Neural crest cell (in vitro differentiated cells): ENCODE measurements at places on chromosomes 3 and 15. TPM values are rescaled to one million over a fixed set of nuclear protein-coding genes. Genes with fewer than 3 reads are reported as not detected.

- H3K27me3 ChIP-seq, result peaks cover 10% of the 10 kb centered on the region
- DNase-seq, result no peak
- H3K4me3 ChIP-seq, result peak overlapping the region; percentile 94
- H3K27ac ChIP-seq, result no peak overlapping the region
These were observed 507 bp upstream of the JMJD7 start for GRCh38 chr15:41827290-41827879.

The TRAT1 gene
- total RNA-seq, result not detected in 2 replicates

The PLIN1 gene
- 0.56 and 0.73 TPM in 2 replicates for total RNA-seq

DNA sequence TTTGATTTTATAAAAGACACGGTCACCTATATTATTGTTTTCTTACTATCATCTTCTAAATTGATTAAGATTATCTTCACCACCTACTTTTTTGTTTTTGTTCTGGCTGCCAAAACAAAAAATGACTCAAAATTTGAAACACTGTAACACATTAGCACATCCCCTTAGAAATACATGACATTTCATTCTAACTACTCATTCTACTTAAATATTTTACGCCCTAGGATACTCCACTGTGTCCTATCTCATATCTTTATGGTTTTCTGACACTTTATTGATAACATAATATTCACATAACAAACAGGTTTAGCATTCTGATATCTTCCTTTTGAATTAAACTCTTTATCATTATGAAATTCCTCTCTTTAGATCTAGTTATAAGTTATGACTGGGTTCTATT is 656.2 kb downstream of the GBE1 start:
- H3K4me3 ChIP-seq, result no peak overlapping the region
- H3K4me1 ChIP-seq, result peaks cover 10% of the 10 kb centered on the region
- no peaks in the 10 kb centered on the region for H3K36me3 ChIP-seq
- no peak for DNase-seq
- no peaks in the 10 kb centered on the region for H3K27me3 ChIP-seq

- DNase-seq, result no peak
- no peaks in the 10 kb centered on the region for H3K4me1 ChIP-seq
- H3K4me3 ChIP-seq, result no peak overlapping the region
- peaks cover 18% of the 10 kb centered on the region for H3K36me3 ChIP-seq
These were observed 74.8 kb downstream of the DNASE1L3 start for GRCh38 chr3:58135712-58136543.

GRCh38 chr3:9420850-9421549 is 23.6 kb downstream of the SETD5 start:
- DNase-seq, result no peak
- H3K4me3 ChIP-seq, result no peak overlapping the region
- no peak overlapping the region for H3K27ac ChIP-seq
- no peaks in the 10 kb centered on the region for H3K27me3 ChIP-seq
- H3K36me3 ChIP-seq, result peaks cover under 1% of the 10 kb centered on the region
- H3K4me1 ChIP-seq, result peaks cover 29% of the 10 kb centered on the region

The ITPKA gene
- total RNA-seq, result 1.3 and 1.5 TPM in 2 replicates

DNA sequence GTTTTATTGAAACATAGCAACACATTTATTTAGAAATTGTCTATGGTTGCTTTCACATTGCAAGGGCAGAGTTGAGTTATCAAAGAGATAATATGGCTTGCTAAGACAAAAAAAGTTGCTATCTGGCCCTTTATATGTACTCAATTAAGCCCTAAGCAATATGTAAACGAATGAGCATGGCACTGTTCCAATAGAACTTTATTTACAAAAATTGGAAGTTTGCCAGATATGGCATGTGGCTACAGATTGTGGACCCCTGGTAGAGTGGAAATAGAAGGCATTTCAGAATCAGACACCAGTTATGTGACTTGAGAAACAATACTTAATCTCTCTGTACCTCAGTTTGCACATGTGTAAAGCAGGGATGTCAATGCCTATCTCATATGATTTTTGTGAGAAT is 515.6 kb upstream of the SGO1 start:
- DNase-seq, result no peak
- H3K36me3 ChIP-seq, result no peaks in the 10 kb centered on the region
- H3K4me3 ChIP-seq, result no peak overlapping the region
- H3K4me1 ChIP-seq, result no peaks in the 10 kb centered on the region
- H3K27me3 ChIP-seq, result no peaks in the 10 kb centered on the region
- H3K27ac ChIP-seq, result no peak overlapping the region

DNA sequence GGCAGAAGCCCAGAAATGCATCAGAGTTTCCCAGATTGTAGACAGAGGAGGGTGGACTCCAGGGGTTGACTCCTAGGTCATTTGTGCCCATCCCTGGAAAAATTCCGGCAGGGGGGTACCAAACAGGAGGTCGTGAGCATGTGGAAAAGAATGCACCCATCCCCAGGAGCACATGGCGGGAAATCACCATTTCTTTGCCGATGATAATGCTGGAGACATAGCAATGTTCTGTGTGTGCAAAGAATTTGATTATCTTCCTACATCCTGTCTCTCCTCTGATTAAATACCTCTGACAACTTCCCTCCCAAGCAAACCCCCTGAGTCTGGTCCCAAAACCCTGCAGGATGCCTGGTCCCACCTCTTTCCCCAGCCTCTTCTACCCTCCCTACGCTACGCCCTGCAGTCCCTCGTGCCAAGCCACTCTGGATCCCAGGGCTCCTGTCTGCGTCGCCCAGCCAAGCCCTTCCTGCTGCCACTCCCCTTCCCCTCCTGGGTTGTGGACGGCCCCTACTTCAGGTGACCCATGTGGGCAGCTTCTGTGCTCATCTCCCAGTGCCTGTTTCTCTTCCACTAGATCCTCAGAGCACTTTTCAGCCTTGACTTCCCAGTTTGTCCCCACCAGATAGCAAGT is 15.8 kb downstream of the WNT7A start:
- H3K27ac ChIP-seq, result peak overlapping the region; percentile 3
- H3K4me3 ChIP-seq, result no peak overlapping the region
- DNase-seq, result no peak
- H3K36me3 ChIP-seq, result peaks cover 3% of the 10 kb centered on the region

DNA sequence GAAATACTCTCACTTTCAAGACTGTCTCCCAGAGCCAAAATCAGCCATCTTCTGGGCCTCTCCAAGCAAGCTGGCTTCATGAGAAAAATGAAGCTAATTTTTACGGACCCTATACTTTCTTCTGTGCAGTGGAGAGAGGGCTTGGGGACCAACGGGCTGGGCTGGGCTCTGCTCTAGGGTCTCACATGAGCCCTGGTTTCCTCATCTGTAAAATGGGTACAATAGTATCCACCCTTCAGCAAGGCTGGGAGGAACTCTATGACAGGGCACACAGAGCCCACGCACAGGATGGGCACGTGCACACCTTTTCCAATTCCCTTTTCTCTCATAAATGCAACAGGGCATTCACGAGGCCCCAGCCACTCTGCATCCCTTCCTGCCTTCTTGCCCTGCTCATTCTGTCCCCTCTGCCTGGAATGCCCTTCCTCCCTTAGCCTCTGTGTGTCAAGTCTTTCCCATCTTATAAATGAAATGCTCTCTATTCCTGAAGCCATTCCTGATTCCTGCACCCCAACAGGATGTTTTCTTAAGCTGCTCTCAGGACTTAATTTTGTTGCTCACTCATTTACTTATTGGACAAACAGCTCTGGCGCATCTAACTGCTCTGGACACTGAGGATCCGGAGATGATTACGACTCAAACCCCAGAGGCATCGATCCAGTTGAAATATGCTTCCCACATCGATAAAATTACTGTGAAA is 32.9 kb upstream of the SEC13 start:
- peaks cover 3% of the 10 kb centered on the region for H3K27me3 ChIP-seq
- H3K36me3 ChIP-seq, result no peaks in the 10 kb centered on the region
- peak overlapping the region; percentile 51 for H3K27ac ChIP-seq
- H3K4me1 ChIP-seq, result peaks cover 27% of the 10 kb centered on the region

The SKOR1 gene
- total RNA-seq, result 0.36 and 0.49 TPM in 2 replicates

DNA sequence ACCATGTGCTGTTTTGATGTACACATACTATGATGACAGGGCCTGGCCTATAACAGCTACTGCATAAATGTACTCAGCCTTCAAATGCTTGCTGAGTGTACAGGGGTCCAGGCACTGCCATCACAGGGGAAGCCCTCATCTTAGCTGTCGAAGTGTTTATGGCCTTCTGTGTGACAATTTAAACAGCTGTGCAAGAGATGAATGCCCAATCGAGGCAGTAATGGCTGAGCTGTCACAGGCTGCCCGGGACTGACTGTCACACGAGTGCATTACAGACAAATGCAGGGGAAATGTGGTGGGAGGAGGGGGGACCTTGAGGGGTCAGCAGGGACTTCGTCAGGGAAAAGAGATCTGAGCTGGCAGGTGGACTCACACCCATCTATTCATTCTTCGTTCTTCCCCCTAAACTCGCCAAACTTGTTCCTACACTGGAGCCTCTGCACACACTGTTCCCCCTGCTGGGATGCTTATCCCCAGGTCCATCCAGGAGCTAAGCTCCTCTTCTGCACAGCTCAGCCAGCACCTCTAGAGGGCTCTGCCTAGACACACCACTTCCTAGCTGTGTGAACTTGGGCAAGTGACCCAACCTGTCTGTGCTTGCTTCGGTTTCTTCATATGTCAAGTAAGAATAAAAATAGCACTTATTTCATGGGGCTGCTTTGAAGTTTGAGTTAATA is 156.2 kb upstream of the IQSEC1 start:
- DNase-seq, result no peak
- no peak overlapping the region for H3K4me3 ChIP-seq
- H3K27ac ChIP-seq, result no peak overlapping the region
- H3K36me3 ChIP-seq, result no peaks in the 10 kb centered on the region
- no peaks in the 10 kb centered on the region for H3K4me1 ChIP-seq

DNA sequence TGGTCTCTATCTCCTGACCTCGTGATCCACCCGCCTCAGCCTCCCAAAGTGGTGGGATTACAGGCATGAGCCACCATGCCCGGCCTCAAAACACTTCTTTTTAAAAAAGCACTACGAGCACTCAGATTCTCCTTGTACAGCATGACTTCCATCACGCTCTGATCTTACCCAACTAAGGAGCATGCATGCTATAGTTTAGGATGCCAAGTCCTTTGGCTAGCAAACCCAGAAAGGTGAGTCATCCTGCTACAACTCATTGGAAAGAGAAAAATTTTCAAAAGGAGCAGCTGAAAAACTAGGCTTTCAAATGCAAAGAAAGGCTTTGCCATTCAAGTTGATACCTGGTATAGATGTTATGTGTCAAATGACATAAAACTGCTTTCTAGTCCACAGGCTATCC is 70.3 kb upstream of the PRICKLE2 start:
- no peak for DNase-seq
- H3K36me3 ChIP-seq, result peaks cover 12% of the 10 kb centered on the region
- no peak overlapping the region for H3K27ac ChIP-seq

DNA sequence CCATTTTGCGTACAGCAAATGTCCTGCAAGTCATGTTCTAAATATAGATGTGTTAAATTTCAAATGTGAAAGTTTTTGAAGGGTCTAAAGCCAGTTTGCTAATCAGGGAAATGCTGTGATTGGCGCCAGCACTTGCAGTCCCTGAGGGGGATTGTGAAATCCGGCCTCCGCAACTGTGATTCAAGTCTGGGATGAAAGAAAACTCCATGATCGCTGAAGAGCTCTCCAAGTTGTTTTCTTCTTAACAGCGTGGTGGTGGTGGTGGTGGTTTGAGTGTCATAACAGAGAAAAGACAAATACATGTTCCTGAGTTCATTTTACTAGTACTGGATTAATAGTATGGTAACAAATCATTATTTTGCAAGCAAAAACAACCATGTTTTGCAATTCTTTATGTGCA is 51.8 kb downstream of the MITF start:
- no peak overlapping the region for H3K27ac ChIP-seq
- DNase-seq, result no peak
- H3K4me1 ChIP-seq, result peaks cover 22% of the 10 kb centered on the region
- H3K36me3 ChIP-seq, result no peaks in the 10 kb centered on the region
- H3K4me3 ChIP-seq, result no peak overlapping the region

DNA sequence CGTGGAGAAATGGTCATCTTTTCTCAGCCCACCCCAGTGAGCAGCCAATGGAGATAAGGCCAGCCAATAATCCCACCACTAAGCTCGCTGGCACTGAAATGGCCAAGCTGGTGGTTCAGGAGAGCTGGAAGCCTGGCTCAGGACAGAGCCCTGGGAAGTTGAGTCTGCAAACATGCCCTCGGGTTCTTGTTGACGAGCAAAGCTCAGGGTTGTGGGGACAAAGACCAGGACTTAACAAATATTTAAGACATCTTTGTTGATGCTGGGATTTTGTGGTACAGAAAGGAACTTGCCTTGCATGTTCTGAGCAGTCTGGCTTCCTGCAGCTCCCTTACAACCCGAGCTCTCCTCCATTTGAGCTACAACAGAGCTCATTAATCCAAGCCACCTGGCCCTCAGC is 4.4 kb downstream of the FAH start:
- DNase-seq, result no peak
- H3K4me3 ChIP-seq, result no peak overlapping the region
- peaks cover 4% of the 10 kb centered on the region for H3K36me3 ChIP-seq
- peaks cover 36% of the 10 kb centered on the region for H3K4me1 ChIP-seq

DNA sequence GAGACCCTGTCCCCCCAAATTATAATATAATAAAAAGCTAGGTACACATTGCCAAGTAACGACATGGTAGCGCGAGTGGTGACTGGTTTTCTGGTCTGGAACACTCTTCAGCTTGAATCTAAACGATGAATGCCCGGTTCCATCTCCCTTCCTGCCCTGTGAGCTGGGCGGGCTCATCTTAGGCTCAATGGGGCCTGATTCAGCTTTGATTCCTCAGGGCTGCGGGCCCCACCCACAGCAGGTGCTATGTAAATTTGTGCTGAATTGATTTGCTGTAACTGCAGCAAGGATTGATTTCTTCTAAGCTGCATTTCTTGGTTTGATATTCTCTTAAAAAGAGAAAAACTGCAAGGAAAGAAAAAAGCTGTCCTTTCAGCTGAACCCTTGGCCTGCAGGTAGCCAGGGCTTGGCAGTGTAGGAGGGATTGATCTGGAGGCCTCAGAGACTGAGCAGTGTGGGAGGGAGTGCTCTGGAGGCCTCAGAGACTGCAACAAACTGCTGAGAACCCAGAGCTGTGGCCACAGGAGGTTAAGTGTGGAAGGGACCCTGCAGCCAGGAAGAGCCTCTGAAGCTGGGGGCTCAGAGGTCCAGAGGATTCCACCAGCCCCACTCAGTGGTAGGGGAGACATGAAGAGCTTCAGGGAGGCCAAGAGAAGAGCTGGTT is 231.6 kb downstream of the XXYLT1 start:
- no peak overlapping the region for H3K4me3 ChIP-seq
- H3K27me3 ChIP-seq, result no peaks in the 10 kb centered on the region
- H3K27ac ChIP-seq, result no peak overlapping the region
- no peaks in the 10 kb centered on the region for H3K4me1 ChIP-seq
- H3K36me3 ChIP-seq, result no peaks in the 10 kb centered on the region

DNA sequence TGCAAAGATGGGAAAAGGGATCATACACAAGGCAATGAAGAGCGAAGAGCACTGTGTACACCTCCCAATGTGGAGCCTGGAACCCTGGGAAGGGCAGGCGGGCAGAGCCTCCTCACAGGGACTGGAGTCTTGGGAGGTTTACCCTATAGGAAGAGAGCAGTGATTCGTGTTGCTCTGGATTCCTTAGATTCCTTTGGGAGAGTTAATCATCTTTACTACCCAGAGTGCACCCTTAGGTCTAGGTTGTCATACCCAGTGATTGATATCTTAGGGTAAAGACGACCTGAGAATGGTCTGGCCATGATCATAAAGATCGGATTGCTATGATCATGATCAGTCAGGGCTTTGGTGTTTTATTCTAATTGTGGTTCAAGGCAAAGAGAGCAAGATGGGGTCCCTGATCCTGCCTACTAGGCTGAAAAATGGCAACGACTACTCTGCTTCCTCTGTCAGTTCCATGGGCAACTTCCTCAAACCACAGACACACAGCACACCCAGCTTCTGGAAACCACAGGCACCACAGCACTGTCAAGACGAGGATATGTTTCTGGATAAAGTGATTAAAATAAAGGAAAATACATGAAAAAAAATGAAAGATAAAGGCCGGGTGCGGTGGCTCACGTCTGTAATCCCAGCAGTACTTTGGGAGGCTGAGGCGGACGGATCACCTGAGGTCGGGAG is 20.4 kb upstream of the MAP6D1 start:
- no peak for DNase-seq
- H3K4me1 ChIP-seq, result no peaks in the 10 kb centered on the region
- no peak overlapping the region for H3K27ac ChIP-seq
- H3K27me3 ChIP-seq, result no peaks in the 10 kb centered on the region
- H3K36me3 ChIP-seq, result peaks cover 14% of the 10 kb centered on the region
